ENCODE measurements at places on chromosomes 5 and 9.

- DNase-seq, result no peak
Observed at GRCh38 chr5:126471875-126472537, 48.8 kb downstream of the GRAMD2B start.

DNA sequence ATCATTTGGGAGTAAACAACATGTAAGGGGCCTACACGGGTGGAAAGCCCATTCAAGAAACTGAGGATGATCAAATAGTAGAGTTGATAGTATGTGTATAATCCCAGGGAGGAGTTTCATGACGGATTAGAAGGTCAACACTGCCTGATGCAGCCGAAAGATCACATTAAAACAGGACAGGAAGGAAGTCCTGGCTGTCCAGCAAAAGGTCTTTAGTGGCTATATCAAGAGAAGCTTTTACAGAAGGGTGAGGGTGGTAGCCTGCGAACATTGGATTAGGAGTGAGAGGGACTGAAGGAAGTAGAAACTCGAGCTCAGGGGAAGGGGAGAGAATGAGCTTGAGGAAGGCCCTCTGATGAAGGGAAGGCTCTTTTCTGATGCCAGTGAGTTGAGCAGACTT lies 36.0 kb downstream of the DOCK8 start:
- no peak for DNase-seq

- DNase-seq, result no peak
Observed at GRCh38 chr9:37040508-37041127, 6.5 kb upstream of the PAX5 start.

DNA sequence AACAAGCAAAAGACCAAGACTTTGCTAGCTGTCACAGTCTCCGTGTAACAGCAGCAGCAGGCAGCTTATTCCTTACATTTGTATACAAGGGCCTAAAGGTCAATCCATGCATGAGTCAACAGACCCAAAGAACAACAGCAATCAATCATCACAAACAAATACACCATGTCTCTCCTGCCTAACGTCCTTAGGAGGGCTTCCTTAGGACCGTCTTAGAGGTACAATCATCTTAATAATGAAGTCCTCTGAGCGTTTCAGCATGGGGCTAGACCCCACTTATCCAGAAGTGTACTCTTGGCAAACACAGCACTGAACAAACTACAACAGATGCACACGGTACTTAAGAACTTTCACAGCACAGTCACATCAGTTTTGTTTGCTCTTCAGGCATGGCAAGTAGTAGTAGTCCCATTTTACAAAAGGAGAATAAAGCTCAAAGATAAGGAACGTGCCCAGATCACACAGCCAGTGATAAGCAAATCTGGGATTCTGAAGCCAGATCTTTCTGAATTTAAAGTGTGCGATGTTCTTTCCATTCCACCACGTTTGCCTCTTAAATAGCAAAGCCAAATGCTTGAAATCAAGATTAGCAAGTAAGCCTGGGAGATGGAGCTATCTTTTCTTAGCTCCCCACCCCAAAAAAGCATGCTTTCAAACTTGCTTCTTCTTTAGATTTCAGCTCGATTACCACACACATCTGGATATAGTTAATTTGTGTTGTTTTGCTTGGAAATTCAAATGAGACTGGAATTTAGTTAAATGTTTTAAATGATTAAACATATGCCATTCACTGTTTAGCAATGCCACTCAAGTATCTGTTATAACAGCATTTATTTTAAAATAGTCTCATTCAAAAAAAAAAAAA lies 24.2 kb downstream of the PSMB7 start:
- DNase-seq, result no peak

DNA sequence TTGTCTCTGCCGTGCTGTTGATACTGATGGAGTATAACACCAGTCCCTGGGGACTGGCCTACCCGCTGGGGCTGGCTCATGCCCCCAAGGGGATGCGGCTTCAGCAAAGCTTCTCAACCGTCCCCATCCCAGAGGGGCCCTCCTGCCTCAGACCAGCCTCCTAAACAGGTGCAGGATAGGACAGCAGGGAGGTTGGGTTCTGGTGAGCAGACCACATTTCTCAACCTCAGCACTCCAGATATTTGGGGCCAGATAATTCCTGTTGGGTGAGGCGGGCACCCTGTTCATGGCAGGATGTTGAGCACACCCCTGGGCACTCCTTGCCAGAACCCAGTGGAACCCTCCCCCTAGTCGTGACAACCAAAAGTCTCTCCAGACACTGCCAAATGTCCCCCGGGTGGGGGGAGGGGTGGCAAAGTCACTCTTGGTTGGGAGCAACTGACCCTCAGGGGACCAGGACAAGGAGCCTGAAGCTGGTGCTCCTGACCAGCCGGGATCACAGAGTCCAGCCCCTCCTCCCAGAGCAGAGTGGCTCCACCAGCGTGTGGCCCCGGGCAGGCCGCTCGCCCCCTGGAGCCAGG lies 107.8 kb downstream of the ZNF354C start:
- DNase-seq, result no peak
